ENCODE measurements at places on chromosomes 13 and 19. TPM values are rescaled to one million over a fixed set of nuclear protein-coding genes. Genes with fewer than 3 reads are reported as not detected.

BIVM gene
- 35.1 TPM for total RNA-seq

LCP1 gene
- 43.2 TPM for total RNA-seq

NKG7 gene
- total RNA-seq = not detected

ZNF491 gene
- 1.6 TPM for total RNA-seq

PRR12 gene
- 6.9 TPM for total RNA-seq

GPR12 gene
- not detected for total RNA-seq

TBXA2R gene
- 5.6 TPM for total RNA-seq

MAMSTR gene
- under 0.01 TPM for total RNA-seq

CFD gene
- total RNA-seq = 2.4 TPM

LYPD5 gene
- not detected for total RNA-seq

ZNF701 gene
- 14.3 TPM for total RNA-seq

AXL gene
- total RNA-seq = 265 TPM

TEX29 gene
- total RNA-seq = not detected

EDDM13 gene
- total RNA-seq = not detected

NR2C2AP gene
- 11.6 TPM for total RNA-seq

TSHZ3 gene
- total RNA-seq = 22.8 TPM

RNF225 gene
- 0.43 TPM for total RNA-seq

MADCAM1 gene
- not detected for total RNA-seq

ZMYM5 gene
- 16.6 TPM for total RNA-seq

DHX34 gene
- total RNA-seq = 25.8 TPM

WDR62 gene
- total RNA-seq = 17.5 TPM

CACNG8 gene
- total RNA-seq = 0.66 TPM

TMEM259 gene
- total RNA-seq = 119 TPM

DPF1 gene
- total RNA-seq = 0.88 TPM

RFPL4A gene
- total RNA-seq = not detected

MAP4K1 gene
- total RNA-seq = 0.72 TPM

FXYD3 gene
- total RNA-seq = not detected

LRRC4B gene
- total RNA-seq = not detected

KIR2DL4 gene
- not detected for total RNA-seq

SLC8A2 gene
- total RNA-seq = not detected

KIR2DL3 gene
- total RNA-seq = not detected

ZNF799 gene
- 2.0 TPM for total RNA-seq

SIGLEC5 gene
- not detected for total RNA-seq

TMED1 gene
- 37.5 TPM for total RNA-seq

RDH8 gene
- not detected for total RNA-seq

PBX4 gene
- not detected for total RNA-seq

NR2F6 gene
- total RNA-seq = 86.5 TPM

HIPK4 gene
- 0.14 TPM for total RNA-seq

CEACAM1 gene
- not detected for total RNA-seq

ZNF17 gene
- 8.3 TPM for total RNA-seq

Data from placental pericyte (primary cell).